Glomerular endothelial cell (primary cell): ENCODE measurements at places on chromosomes 4 and X. TPM values are rescaled to one million over a fixed set of nuclear protein-coding genes. Genes with fewer than 3 reads are reported as not detected.
A peak's percentile ranks its signal among the peaks of the same experiment; 100 is the strongest.

- DNase-seq, result no peak
Measured at GRCh38 chrX:2677764-2678163, 13.3 kb upstream of the CD99 start.

The SRPX2 gene
- 55.9 and 61.9 TPM in 2 replicates for total RNA-seq

The UGT2B10 gene
- not detected in 2 replicates for total RNA-seq

The FSTL5 gene
- total RNA-seq, result 0.18 TPM in 1 of 2 replicates, not detected in the other

DNA sequence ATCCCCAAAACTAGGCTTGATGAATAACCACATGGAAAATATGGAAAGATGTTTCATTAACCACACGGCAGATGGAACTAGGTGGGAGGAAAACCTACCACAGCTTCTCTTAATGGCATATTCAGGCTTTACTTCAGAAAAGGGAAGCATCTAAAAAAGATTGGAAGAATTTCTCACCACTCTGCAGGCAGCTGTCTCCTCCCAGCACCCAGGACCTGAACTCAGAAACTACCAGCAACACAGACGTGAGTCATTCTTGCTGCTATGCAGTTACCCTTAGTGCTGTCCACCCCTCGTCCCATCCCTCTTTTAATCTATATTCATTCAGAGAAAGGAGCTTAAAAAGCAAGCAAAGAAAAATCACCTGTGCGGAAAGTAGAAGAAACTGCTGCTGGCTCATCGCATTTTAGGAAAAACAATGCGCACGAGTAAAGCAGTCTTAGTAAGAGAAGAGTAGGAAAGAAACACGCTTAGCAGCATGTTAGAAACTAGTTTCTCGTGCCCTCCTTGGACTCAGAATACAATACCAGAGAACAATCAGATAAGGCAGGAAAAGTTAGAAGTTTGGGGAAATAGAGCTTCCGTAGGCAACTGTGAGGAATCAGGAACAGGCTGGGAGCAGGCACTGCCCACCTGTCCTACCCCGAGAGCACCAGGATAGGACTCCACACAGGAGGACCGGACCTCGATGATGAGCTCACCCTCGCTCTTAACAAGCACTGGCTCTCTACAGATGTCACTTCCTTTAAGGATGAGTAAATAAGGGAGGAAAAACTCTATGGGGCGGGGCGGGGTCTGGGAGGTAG, 48.1 kb upstream of the ENPP6 start:
- no peak for DNase-seq

GRCh38 chr4:36549992-36550391, 268.6 kb downstream of the DTHD1 start:
- DNase-seq, result no peak

DNA sequence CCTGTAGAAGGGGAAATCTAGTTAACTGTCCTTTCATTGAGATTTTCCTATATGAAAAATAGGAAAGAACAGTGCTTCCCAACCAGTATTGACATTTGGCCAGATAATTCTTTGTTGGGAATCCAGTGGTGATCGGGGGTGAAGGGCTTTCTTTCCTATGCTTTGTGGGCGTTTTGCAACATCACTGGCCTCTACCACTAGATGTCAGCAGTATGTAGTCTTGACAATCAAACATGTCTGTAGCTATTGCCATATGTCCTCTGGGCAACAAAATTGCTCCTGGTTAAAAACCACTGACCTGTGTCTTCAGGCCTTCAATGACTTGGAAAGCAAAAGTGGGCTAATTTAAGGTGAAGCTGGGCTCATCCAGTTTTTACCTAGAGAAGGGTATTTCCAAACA, 658.5 kb downstream of the DACH2 start:
- DNase-seq, result no peak

- DNase-seq, result no peak
Measured at GRCh38 chr4:87121341-87122065, 98.9 kb downstream of the KLHL8 start.

- no peak for DNase-seq
Measured at GRCh38 chrX:33205321-33205720, 6.0 kb downstream of the DMD start.

The WDFY3 gene
- 85.3 and 104 TPM in 2 replicates for total RNA-seq

GRCh38 chrX:39619182-39620009, 478.4 kb downstream of the BCOR start:
- peak; percentile 25 for DNase-seq

- DNase-seq, result no peak
Measured at GRCh38 chrX:11764602-11765067, 6.6 kb downstream of the MSL3 start.

The RPS6KA6 gene
- total RNA-seq, result 0.29 and 0.34 TPM in 2 replicates

DNA sequence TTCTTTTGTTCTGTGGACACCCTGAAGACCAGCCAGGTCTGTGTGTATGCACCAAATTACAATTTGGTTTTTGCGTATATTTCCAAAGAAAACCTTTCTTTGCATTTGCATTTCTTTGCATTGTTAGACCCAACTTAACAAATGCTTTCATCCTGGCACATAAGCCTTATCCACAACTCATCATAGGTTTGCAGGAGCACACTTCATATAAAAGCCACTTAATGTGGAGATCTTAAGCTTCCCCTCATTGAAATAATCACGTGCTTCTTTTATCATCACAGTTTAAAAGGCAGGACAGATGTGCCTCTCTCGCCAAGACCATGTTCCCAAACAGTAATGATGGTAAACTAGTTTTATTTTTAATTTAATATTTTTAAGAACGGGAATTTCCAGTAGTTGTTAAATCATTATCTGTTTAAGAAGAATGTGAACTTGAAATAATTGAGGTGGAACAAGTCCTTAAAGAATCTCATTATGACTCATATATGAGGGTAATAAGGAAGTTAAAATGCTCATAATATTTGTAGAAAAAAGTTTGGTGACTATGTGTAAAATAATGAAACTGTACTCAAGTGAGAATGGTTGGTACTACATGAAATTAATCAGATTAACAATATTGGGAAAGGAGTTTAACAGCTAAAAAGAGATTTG, 65.5 kb downstream of the GLRA3 start:
- no peak for DNase-seq

- DNase-seq, result no peak
Measured at GRCh38 chr4:47221721-47222120, 190.4 kb downstream of the GABRB1 start.

GRCh38 chr4:125741825-125742452, 427.2 kb downstream of the FAT4 start:
- no peak for DNase-seq

DNA sequence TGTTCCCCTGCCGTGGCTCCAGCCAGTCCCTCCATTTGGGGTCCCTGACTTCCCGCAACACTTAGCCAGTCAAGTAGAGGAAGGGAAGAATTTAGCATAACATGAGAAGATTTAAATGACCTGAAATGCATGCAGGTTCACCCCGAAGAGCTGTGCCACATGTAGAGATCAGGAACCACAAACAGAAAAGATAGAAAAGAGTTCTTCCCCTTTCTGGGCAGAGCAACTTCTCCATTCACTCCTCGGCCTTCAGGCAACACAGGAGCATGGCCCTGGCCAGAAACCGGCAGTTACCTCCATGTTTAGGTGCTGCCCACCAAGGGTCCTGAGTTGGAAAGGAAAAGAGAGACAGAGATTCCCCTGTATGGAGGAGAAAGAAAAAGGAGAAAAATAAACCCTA, 5.2 kb downstream of the NLRP2B start:
- DNase-seq, result no peak

The AGTR2 gene
- total RNA-seq, result not detected in 2 replicates

DNA sequence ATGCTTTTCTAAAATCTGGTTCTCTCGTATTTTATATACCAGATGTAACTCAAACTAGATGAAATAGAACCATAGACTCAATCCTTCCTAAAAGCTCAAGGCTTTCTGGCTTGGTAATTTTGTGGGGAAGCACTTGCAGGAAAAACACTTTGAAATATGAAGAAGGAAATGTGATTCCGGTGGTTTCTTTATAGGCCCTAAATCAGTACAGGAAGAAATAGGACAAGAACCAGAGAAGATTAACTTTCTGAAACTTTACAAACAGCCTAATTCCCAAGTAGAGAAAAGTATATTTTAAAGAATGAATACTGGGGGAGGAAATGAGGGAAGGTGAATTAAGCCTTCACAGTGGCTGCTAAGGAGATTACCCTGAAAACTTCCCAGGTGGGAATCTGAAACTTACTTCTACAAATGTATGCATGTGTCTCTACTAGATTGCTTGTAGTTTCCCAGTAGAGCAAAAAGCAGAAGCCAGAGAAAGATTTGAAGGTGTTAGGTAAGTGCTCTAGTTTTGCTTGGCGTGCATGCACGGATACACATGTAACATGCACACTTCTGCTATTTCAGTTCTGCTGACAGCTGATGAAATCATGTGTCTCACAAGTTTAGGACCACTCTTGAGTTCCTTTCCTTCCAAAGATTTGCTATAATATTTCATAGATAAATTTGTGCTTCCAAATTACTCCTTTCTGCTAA, 92.1 kb downstream of the AFF1 start:
- DNase-seq, result no peak

DNA sequence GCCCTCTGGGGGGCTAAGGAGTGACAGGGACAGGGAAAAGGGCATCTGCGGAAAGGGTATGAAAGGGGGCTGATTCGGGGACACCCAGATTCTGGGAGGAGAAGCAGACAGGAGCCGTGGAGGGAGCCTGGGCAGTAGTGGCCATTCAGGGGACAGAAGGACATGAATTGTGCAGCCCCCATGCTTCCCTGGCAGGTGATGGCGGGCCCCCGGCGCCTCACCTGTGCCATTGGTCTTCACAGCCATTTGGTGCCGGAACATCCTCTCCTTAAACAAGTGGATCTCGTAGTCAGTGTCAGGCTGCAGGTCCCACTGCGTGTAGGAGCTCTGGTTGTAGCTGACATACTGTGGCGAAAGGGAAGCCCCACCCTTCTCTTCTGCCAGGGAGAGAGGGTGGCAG, 21.9 kb downstream of the L1CAM start:
- DNase-seq, result no peak

DNA sequence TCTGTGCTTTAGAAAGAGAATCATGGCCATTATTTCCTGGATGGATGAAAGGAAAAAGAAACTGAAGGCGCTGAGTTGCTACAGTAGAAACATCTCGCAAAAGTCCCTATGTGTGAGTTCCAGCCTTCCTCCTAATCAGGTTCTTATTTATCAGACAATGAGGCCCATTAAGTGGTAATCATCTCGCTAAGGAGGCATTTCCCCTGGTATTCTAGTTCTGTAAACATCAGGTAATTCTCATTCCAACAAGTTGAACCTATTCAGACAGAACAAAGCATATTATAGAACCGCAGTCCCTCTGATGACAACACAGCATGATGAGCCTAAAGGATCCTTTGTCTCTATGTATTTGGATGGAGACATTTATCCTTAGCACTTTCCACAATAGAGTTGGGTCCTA, 205.7 kb upstream of the MAOA start:
- no peak for DNase-seq

The FAM156B gene
- total RNA-seq, result 8.7 and 16.8 TPM in 2 replicates

GRCh38 chr4:112594993-112595392, 41.7 kb downstream of the ZGRF1 start:
- DNase-seq, result no peak

The LANCL3 gene
- total RNA-seq, result 0.12 and 0.29 TPM in 2 replicates

DNA sequence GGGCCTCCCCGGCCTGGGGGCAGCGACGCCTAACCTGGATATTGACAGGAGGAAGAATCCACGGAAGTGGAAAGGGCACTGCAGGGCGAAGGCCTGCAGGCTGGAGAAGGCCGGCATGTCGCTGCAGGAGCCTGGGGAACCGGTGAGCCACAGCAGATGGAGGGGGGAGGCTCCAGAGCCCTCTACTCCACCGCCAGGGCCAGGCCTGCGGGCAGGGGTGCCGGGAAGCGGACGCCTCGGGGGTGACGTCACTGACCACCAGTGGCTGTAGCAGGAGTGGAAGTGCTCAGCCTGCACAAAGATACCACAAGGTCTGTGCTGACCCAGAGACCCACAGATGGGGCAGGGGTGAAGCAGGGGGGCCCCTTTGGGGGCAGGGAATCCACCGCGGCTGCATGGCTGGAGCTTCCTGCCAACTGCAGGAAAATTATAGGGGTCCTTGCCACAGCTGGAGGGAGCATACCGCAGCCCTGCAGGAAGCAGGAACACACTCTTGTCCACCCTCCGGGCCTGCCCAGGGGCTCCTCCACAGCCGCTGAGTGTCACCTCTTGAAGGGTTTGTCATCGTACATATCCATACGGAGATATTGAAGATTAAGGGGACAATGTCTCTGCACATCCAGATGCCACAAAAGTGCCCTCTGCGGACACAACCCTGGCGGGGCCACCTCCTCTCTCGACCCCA, 7.6 kb upstream of the HTRA3 start:
- no peak for DNase-seq

- DNase-seq, result no peak
Measured at GRCh38 chr4:42566835-42567234, 90.1 kb downstream of the ATP8A1 start.

The UGT2B15 gene
- total RNA-seq, result not detected in 2 replicates

DNA sequence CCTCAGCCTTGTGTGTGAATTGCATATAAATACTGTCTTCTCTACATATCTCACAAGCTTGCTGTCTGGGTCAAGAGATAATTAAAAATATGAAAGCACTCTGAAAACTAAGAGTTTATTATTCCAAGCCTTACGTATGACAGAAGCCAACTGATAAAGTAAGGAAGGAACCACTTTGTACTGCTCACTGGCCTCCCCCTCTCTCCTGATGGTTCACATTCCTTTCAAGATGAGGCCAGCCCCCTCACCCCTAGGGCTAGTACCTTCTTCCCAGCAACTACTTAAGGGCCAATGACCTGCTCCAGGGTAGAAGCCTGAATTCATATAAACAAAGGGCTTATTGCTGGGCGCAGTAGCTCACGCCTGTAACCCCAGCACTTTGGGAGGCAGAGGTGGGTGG, 5.4 kb upstream of the SOWAHD start:
- no peak for DNase-seq

The LRIT3 gene
- total RNA-seq, result 0.15 and 0.18 TPM in 2 replicates

The MAP9 gene
- total RNA-seq, result 2.0 and 6.0 TPM in 2 replicates

- DNase-seq, result no peak
Measured at GRCh38 chr4:169099771-169100180, 89.7 kb upstream of the CBR4 start.

The GYG2 gene
- 0.29 and 0.53 TPM in 2 replicates for total RNA-seq

DNA sequence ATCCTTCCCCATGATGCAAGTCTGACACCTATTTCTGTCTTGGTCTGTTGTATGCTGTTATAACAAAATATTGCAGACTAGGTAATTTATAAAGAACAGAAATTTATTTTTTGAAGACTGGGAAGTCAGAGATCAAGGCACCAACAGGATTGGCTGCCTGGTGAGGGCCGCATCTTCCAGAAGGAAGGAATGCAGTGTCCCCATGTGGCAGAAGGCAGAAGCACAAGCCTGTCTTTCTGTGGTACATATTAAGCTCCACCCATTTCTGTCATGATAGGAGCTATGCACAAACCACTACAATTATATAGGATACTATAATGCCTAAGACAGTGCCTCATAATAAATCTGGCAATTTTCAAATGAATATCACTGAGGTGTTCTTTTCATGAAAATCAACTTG, 502.3 kb upstream of the DIAPH2 start:
- no peak for DNase-seq

The PPEF1 gene
- total RNA-seq, result 0.19 TPM in 1 of 2 replicates, not detected in the other

The CHM gene
- 21.5 and 22.2 TPM in 2 replicates for total RNA-seq

The CDX4 gene
- not detected in 2 replicates for total RNA-seq
